ENCODE measurements at places on chromosomes 13 and 19.

- no peak for DNase-seq
Measured at GRCh38 chr13:24212674-24213073, 52.2 kb downstream of the SPATA13 start.

DNA sequence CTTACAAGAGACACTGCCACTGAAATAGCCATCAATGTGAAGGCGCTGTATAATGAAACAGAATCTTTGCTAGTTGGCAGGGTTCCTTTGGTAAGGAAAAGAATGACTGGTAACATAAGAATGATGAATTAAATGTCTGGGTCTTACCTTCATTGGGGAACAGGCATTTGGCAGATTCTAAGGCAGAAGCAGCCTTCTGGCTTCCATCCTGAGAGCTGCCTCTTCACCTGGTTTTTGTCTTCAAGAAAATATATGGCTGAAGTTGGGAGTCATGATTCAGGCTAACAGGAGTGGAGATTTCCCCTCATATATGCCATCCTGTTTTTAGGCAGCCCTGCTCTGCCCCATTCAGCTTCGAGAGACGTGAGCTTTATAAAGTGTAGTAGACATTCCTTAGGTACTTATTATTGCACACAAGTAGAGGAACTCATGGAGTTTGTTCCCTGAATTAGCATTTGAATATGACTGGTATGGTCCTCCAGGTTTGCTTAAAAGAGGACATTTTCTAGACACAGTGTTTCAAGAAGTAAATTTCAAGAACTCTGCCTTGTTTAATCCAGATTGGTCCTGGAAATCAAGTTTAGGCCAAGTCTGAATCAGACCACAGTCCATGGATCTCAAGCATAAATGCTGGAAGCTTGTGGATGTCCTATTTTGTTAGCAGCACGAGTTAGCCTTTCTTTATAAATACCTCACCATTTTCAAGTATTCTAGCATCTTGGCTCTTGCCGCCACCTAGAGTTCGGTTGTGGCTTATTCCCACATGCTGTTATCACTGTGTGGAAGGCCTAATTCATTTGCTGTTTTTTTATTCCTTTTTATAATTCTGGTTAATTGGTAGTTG is 56.2 kb upstream of the AKAP11 start:
- peak; percentile 34 for DNase-seq

DNA sequence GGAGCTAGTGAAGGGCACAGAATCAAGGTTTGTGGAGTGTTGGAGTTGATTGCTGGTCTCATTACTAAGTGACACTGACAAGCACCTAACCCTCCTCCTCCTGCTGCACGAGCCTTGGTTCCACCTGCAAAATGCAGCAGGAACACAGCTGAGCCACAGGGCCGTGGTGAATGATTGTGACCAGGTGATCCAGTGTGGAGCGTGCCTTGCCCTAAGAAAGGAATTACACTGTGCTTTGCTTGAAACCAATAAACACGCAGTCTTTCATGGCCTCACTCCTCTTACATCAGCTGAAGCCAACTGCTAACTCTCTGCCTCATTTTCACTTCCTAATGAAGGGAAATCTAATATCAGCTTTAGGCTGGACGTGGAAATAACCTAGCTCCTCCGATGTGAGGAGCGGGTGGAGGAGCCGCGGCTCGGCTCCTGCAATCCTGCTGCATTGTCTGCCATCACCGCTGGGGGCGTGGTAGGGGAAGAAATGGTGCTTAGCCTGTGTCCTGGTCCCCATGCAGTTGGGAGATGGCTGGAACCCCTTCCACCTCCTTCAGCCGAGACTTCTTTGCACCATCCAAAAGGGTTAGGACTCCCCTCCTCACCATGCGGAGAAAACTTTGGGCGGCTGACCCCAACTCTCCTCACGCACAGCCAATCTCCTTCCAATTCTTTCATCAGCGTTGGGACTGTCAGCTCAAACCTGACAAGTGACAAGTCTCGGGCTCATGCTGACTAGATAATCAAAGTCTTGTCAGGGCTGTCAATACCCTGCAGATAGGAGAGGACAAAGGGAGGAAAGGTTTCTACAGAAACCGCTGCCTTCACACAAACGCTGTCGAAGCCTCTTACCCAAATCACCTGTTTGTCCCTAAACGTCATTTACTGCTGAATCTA is 427.9 kb downstream of the ZNF536 start:
- no peak for DNase-seq

DNA sequence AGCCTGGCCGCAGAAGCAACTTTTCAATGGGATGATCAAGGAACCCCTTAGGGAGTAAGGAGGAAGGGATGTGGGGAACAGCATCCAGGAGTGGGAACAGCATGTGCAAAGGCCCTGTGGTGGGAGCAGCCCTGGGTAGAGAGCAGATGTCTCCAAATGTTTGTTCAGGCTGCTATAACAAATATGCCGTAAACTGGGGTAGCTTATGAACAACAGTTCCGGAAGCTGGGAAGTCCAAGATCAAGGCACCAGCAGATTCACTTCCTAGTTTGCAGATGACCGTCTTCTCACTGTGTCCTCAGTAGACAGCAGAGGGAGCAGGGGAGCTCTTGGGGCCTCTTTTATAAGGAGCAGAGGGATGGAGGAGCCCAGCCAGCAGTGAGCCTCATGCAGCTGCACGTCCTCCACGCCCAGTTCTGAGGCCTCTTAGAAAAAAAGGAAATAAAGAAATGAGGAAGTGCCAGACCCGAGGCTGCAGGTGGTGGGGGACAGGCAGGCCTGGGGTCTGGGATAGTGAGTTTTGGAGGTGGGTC is 4.2 kb upstream of the LRRC25 start:
- no peak for DNase-seq

- DNase-seq, result no peak
Measured at GRCh38 chr19:5345895-5346386, 5.3 kb upstream of the PTPRS start.
